ENCODE measurements at places on chromosomes 6 and 20.

GRCh38 chr6:168990019-168990751 lies 263.5 kb downstream of the THBS2 start:
- DNase-seq, result no peak

GRCh38 chr6:167706313-167707109 lies 120.2 kb upstream of the AFDN start:
- DNase-seq, result peak; percentile 57

GRCh38 chr6:89148016-89148750 lies 2.3 kb downstream of the PM20D2 start:
- DNase-seq, result peak; percentile 42

GRCh38 chr6:35011096-35012041 lies 122.3 kb downstream of the ANKS1A start:
- no peak for DNase-seq

GRCh38 chr20:36645353-36645752 lies 643 bp downstream of the SLA2 start:
- DNase-seq, result peak; percentile 13

GRCh38 chr20:43558412-43559146 lies at the start of gene SGK2:
TSS of gene SGK2 (plus strand) at chr20:43559027. CDS start at chr20:43566496, 7,469 bp downstream.
- DNase-seq, result no peak

DNA sequence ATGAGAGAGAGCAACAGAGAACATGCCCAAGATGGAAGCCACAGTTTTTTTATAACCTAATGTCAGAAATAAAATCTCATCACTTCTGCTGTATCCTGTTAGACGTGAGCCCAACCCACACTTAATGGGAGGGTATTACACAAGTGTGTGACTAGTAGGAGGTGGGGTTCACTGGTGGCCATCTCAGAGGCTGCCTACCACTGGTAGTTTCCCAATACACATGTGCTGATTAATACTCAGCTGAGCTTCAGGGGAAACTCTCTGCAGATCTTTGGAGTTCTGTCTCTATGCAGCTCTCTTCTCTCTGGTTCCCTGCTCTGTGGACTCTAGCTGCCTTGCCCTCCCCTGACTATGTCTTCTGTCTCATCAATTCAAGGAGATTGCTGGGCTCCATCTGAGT lies 35.7 kb downstream of the CNBD2 start:
- no peak for DNase-seq

- DNase-seq, result no peak
Observed at GRCh38 chr6:33547499-33547898, 32.6 kb downstream of the BAK1 start.

DNA sequence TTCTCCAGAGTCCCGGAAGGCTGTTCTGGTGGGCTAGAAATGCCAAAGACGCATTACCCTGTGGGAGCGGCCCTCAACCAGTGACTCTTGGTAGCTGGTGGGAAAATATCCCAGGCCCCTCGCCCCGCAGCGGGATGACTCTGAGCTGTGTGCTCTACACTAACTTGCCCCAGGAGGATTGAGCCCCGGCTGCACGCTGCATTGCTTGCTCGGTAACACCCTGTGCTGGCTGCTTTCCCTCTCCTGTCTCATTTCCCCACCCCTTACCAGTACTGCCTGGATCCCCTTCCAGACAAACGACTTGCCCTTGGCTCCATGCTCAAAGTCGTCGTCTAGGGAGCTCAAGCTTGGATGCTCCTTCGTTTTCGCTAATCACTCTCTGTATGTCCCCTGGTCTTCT lies 411.8 kb upstream of the SULF2 start:
- no peak for DNase-seq

DNA sequence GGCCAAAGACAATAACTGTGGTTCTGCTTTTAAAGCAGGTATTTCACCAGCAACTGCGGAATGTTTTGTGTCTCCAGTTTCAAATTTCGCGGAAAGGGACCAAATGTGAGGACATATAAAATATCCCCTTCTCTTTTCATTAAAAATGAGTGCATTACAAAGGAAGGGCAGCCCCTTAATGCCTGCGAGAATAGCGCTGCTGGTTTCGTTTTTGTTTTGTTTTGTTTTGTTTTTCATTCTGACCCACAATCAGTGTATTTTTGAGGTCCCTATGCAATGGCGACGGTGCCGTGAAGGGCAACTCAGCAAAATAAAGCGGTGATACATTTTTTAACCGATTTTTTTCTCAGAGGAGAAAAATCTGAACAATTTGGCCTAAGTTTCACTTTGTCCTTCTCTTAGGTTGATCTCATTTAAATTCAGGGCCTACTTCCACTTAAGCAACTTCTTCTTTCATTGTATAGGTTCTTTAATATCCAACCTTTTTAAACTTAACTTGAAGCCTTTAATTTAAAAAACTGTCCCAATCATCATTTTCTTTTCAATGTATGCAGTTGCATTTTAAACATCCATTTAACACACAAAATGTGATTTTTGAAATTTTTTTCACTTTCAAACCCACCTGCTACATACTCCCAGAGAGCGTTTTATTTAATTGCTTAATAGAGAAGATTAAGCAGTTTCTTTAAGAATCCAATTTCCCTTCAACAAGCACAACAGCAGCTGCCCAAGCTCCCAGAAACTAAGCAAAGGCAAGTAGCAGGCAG lies 2.9 kb upstream of the HIVEP2 start:
- peak; percentile 19 for DNase-seq

All from stimulated activated CD4-positive, alpha-beta T cell treated with anti-CD3 and anti-CD28 coated beads, Interleukin-4, amount 100 ng/mL, for 1 hour (primary cell).